ENCODE measurements at places on chromosomes 5 and 9.
A peak's percentile ranks its signal among the peaks of the same experiment; 100 is the strongest.

- DNase-seq, result no peak
These were observed 147.1 kb downstream of the CDH10 start for GRCh38 chr5:24497591-24498157.

GRCh38 chr5:155616779-155617392, 603.3 kb downstream of the KIF4B start:
- DNase-seq, result peak; percentile 38

DNA sequence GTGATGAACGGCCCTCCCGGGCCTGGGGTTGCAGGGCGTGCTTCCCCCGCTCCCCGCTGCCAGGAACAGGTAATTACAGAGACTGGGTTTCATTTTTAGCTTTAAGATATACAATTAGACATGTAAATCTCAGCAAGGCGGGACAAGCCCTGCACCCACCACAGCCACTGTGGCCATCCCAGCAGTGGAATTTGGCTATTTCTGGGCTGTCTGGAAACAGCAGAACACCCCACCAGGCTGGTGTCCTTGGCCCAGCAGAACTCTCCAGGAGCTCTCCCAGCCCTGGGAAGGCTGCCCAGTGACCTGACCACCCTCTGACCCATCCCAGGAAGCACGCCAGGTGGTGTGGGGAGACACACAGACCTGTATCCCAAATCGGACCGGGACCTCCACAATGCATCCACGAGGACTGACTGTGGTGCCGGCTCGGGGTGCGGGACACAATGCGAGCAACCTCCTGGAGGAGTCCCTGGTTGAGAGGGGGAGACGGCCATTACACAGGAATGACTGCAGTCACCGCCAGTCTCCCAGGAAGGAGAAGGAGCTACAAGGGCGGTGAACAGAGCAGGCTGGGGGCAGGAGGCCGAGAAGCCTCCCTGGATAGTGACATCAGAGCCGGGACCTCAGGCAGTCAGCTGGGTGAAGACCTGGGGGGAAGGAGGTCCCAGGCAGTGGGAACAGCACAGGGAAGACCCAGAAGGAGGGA, 17.3 kb downstream of the EEIG1 start:
- no peak for DNase-seq

DNA sequence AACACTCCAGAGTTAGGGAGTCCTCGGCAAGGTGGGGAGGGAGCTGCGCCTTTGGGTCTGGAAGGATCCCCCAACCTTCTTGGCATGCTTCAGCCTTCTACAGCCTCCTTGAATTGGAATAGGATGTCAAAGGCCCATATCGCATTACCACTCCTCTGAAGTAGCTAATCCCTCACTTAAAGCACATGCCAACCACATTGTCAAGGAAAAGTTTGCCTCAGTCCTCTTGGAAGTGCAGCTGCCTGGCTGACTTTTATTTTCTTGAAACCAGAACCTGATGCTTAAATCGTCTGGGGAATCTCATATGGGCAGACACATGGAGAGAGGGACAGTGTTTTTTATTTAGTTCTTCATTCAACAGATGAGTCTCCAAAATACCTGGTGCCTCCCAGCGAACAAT, 14.5 kb downstream of the CXCL14 start:
- no peak for DNase-seq

GRCh38 chr5:157457391-157457790, 2.6 kb upstream of the NIPAL4 start:
- no peak for DNase-seq
